ENCODE measurements at places on chromosomes 2 and 18.

- no peak for DNase-seq
These were observed 12.4 kb upstream of the SAP130 start for GRCh38 chr2:128040166-128040771.

DNA sequence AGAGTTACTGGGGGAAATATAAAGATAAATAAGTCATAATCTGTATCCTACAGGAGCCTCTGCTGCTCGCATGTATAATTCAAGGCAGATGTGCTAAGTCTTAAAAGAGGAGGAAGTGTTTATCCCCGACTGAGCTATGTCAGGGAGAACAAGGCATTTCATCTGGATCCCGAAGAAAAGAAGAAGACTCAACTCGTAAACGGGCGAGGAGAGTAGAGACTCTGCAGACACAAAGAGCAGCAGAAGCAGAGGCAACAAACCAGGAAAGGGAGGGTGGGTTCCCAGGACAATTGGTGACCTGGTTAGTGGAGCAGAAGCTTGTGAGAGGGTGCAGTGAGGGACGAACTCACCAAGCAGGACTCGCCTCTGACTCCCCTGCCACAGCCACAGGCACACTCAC is 368.6 kb downstream of the EIPR1 start:
- no peak for DNase-seq

GRCh38 chr2:85769236-85769982 is 15.6 kb downstream of the ATOH8 start:
- no peak for DNase-seq

- no peak for DNase-seq
These were observed 1237.8 kb upstream of the ZEB2 start for GRCh38 chr2:145757503-145758246.

All from activated T-cell treated with anti-CD3 and anti-CD28 coated beads, Interleukin-2, amount 50 U/mL, for 72 hours (primary cell).